ENCODE measurements at places on chromosomes 16 and 17.

DNA sequence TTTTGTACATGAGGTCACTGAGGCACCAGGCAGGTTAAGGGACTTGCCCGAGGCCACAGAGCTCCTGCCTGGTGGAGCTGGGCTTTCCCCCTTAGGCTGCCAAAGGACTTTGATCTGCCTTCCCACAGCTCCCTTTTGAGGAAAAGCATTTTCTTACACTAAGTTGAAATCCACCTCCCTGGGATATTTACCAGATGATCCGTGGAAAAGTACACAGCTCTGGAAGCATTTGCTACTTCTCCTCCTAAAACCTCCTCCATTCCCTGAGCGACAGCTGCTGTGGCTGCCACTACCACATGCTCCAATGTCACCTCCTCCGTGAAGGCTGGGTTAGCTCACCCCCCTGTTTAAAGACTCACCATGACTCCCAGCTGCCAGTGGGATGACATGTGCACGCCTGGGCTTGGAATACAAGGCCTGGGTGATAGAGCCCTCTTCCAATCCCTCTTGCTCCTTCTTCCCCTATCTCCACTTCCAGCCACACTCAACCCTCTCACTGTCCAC lies 1.2 kb upstream of the MPRIP start:
- no peak for DNase-seq

DNA sequence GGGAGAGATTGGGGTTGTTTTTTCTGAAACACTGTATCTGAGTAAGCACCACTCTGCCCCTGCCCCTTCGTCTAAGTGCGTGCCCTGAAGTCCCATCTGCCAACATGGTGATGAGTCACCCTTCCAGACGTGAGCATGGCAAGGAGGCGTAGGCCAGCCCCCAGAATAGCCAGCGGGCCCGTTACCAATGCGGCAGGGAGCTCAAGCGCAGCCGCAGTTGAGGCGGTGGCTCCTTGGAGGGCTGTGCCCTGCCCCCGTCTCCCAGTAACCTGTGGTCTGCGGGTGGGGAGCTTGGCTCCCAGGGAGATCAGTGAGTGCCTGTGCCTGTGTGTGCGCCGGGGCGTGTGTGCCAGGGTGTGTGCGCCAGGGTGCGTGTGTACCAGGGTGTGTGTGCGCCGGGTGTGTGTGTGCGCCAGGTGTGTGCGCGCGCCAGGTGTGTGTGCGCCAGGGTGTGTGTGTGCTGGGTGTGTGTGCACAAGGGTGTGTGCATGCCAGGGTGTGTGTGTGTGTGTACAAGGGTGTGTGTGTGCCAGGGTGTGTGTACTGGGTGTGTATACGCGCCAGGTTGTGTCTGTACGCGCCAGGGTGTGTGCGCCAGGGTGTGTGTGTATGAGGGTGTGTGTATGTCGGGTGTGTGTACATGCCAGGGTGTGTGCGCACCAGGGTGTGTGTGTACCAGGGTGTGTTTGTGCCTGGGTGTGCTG lies 98.6 kb upstream of the CHMP6 start:
- peak; percentile 16 for DNase-seq

GRCh38 chr16:30700491-30700890 lies 1.5 kb downstream of the SRCAP start:
- DNase-seq: no peak

DNA sequence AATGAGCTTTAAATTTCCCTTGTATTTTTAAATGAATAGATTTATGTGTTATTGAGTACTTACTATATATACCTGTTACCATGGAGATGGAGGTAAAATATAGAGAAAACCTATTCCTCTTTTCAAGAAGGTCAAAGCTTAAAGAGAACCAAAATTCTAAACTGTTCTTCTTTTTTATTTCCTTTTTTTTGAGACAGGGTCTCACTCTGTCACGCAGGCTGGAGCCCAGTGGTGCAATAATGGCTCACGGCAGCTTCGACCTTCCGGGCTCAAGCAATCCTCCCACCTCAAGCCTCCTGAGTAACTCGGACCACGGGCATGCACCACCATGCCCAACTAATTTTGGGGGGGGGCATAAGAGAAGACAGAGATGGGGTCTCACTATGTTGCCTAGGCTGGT lies 25.0 kb upstream of the TMEM97 start:
- no peak for DNase-seq

DNA sequence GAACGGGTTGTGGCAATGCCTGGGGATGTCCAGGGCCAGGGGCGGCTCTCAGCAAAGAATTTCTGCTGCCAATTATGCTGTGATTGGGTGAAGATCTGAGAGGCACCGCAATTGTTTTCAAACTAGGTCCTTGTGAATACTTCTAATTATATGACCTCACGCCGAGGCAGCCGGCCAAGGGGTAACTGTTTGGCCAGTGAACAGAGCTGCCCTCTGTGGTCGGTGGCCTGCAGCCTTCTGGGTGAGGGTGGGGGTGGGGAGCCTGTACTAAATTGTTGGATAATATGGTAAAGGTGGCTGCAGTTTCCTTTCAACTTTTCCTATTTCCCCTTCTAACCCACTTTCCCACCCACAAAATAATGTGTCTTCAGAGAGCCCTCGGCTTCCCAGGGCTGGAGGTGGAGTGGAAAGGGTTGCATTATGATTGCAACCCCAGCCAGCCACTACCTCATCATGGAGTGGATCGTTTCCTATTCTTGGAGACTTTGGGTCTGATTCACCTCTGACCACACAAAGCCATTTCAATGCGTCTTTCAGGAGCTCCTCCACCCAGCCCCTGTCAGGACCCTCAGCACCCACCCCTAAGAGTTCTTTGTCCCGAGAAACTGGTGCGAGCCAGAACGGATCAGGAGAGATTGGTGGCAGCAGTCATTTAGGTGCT lies 2.0 kb upstream of the DNAI2 start:
- DNase-seq: no peak

DNA sequence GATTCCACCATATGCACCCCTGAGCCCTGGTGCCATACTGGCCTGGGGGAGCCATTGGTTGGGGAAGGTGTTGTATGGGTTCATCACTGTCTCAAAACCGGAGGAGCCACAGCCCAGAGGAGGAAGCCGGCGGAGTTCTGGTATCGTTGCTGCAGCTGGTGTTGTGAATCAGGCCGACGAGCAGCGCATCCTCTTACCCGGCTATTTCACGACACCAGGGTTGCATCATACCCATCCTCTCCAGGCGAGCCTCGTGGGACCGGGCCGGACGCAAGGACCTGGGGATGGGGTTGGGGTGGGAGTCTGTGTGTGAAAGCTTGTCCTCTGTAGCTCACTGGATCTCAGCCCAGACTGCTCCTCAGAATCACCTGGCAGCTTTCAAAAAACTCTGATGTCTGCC lies 6.6 kb upstream of the SLC12A3 start:
- no peak for DNase-seq

GRCh38 chr17:79594271-79594670 lies 16.6 kb downstream of the RBFOX3 start:
- DNase-seq: no peak

DNA sequence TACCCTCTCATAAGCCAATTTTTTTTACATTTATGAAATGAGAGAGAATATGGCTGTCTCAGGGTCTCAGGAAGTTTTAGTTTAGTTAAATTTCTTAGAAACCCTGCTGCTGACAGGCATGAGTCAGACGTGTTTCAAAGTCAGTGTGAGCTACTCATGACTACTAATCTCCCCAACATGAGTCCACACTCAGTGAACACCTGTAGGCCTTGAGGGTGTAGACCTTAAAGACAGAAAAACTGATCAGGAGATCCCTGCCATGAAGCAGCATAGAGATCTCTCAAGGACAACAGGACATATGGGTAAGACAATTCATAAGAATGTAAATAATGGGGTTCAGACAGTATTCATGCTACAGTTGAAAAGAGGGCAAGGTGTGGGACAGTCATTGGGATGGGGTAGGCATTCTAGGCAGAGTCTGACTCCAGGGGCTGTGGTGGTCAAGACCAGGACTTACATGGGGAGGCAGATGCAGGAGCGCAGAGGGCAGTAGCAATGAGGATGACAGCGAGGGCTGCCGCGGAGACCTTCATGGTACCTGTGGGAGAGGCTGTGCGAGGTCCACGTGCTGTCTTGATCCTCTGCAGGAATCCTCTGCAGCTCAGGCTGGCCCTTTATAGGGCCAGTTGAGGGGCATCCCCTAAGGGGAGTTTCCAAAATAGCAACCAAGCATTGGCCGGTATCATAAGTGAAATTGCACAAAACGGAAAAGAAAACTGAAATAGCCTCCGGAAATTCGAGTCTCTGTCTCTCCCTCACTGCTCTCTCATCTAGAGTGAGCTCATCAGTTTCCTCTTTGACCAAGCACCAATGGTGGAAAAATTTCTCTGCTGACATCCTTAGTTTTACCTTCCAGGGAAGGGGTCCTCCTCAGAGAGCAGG lies at the start of gene CCL5:
TSS of gene CCL5 (minus strand) at position 588 of the 882 bp plus-strand sequence.
- peak; percentile 82 for DNase-seq

- DNase-seq: no peak
These were observed 21.3 kb upstream of the SLC35B1 start for GRCh38 chr17:49729069-49729468.

DNA sequence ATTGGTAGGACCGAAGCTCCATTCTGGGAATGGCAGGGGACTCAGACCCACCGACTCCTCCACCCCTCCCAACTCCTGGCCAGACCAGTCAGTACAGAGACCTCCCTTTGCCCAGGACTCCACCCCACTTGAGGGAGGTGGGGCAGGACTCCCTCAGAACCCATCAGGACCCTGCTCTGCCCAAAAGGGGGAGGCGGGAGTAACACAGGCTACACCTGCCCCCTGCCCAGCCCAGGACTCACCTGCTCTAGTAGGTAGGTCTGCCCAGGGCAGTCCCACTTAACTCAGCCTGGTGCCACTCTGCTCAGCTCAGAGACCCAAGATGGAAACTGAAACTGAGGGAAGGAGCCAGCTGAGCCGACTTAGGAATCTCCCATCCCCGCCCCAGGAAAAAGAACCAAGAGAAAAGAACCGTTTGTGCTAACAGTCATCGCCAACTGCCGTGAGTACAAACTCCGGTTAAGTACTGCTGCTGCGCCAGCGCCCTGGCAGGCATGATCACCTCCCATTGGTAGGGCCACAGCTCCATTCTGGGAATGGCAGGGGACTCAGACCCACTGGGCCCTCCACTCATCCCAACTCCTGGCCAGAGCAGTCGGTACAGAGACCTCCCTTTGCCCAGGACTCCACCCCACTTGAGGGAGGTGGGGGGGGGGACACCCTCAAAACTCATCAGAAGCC lies 503 bp downstream of the DHX58 start:
- DNase-seq: peak; percentile 33

GRCh38 chr17:72407931-72408330 lies 287.1 kb downstream of the SOX9 start:
- DNase-seq: no peak

- DNase-seq: no peak
These were observed 59.3 kb downstream of the PRKCB start for GRCh38 chr16:23895052-23895451.

DNA sequence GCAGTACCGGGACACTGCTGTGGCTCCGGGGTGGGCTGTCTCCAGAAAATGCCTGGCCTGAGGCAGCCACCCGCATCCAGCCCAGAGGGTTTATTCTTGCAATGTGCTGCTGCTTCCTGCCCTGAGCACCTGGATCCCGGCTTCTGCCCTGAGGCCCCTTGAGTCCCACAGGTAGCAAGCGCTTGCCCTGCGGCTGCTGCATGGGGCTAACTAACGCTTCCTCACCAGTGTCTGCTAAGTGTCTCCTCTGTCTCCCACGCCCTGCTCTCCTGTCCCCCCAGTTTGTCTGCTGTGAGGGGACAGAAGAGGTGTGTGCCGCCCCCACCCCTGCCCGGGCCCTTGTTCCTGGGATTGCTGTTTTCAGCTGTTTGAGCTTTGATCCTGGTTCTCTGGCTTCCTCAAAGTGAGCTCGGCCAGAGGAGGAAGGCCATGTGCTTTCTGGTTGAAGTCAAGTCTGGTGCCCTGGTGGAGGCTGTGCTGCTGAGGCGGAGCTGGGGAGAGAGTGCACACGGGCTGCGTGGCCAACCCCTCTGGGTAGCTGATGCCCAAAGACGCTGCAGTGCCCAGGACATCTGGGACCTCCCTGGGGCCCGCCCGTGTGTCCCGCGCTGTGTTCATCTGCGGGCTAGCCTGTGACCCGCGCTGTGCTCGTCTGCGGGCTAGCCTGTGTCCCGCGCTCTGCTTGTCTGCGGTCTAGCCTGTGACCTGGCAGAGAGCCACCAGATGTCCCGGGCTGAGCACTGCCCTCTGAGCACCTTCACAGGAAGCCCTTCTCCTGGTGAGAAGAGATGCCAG lies 12.9 kb downstream of the STH start:
- DNase-seq: no peak

GRCh38 chr17:27666831-27667560 lies 36.0 kb downstream of the LGALS9 start:
- no peak for DNase-seq

DNA sequence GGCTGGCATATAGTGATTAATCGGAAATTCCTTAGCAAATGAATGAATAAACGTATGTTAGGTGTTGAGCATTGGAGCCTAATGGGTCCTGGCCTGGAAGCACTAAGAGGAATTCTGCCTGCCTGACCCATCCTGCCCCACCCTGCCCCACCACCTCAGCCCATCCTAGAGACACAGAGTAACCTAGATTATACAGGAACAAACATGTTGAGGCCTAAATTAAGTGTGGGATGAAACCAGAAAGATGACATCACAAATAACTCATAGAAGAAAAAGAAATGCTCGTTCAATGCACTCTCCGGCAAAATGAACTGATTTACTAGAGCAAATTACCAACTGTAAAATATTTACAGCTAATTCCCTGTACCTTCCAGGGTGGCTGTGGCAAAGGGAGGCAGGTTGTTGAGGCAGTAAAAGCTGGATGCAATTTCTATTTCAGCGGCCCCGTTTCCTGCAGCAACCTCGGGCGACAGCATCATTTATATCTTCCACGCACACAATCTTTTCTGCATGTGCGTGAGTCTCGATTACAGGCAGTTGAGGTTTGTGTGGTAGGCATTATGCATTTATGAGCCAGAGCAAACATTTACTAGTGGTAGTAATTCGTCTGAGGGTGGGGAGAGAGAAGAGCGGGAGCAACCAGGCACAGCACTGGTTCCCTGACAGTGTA lies 417.2 kb downstream of the HS3ST4 start:
- no peak for DNase-seq

GRCh38 chr17:29835435-29836351 lies 94.3 kb downstream of the SSH2 start:
- DNase-seq: no peak

- no peak for DNase-seq
These were observed 308.9 kb upstream of the DYNLRB2 start for GRCh38 chr16:80231888-80232287.

DNA sequence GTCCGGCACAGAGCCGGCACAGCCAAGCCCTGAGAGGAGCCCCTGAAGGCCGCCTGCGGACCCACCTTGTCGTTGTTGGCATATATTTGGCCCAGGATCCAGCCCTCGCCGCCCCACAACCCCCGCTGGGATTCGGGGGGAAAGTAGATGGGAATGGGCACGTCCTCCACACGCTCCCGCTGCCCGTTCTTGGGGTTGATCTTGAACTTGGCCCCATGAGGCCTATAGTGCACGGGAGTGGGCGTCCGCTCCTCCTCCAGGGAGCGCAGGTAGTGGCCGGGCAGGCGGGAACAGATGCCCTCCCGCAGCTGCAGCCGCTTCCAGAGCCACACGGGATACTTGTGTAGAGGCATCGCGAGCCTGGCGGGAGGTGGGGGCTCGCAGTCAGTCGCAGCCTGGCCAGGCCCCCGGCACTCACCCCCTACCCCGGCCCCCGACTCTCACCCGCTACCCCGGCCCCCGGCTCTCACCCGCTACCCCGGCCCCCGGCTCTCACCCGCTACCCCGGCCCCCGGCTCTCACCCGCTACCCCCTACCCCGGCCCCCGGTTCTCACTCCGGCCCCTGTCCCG lies 387 bp downstream of the MRPL28 start:
- no peak for DNase-seq

GRCh38 chr17:6523330-6523729 lies 33.0 kb downstream of the PITPNM3 start:
- no peak for DNase-seq

GRCh38 chr17:28717578-28718332 lies at the start of gene RAB34:
TSS of gene RAB34 (minus strand) at chr17:28717868. CDS start at chr17:28717266, 602 bp downstream.
- no peak for DNase-seq
